H54 (cell line): ENCODE measurements at places on chromosomes 3 and 15.

- no peak for DNase-seq
Measured at GRCh38 chr15:73983211-73983727, 8.8 kb downstream of the STOML1 start.

DNA sequence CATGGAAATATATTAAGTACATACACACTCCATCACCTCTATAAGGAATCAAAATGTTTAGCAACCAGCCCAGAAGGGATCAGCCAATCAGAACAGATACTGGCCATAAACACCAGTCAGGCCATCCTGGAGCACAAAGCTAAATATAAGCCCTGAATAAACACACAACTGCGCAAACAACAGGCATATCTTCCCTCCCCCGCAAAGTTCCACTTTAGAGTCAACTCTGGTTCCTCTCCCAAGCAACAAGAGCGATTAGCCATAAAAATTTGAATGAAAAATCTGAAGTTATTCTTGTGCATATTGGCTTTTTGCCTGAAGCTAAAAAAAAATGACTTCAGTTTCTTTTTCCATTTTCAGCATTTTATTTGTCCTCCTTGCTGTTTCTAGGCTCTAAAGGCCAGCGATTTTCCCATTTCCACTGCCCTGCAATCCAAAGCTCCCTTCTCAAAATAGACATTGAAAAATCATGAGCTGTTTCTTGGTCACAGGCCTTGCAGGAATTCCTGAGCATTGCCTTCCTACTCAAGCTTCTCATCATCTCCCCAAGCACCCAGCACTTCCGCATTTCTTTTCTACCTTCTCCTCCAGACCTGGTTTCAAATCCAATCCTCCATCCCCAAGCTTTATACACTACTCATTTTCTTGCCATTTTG is 247.9 kb downstream of the ZMAT3 start:
- DNase-seq = no peak

GRCh38 chr3:16675805-16676204 is 70.6 kb upstream of the DAZL start:
- no peak for DNase-seq

DNA sequence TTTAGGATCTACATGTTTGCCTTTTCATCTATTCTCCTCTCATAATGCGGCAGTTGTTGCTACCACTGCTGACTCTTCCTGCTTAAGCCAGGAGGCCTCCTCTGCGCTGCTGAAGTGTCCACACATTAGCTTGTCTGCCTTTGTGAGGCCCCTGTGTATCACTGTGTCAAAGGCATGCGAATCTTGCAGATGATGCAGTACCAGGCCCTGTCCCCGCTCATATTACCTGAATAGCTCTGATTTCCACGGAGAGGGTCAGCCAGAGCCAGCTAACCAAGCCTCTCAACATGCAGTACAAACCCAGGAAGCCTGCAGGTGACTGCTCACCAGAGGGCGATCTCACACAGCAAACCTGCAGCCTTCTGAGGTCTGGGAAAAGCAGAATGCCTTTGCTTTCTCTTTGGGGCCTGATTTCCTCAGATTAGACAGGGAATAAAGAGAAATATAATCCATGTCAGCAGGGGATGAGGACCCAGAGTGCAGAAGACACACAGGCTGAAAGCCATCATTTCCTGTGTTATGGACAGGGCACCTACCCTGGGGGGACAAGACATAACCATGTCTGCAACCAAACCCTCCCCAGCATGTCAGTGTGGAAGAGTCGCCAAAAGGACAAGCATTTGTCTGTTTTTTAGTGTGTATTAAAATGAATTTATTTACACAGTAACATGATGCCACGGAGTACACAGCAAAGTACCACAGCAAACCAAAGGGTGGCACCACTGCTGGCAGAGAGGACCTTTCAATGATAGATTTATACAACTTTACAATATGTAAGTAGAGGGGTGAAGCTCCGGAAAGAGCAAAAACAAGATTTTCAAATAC is 36.8 kb upstream of the TSPAN3 start:
- DNase-seq = peak; percentile 13

GRCh38 chr3:71659864-71660591 is 65.2 kb downstream of the EIF4E3 start:
- no peak for DNase-seq

DNA sequence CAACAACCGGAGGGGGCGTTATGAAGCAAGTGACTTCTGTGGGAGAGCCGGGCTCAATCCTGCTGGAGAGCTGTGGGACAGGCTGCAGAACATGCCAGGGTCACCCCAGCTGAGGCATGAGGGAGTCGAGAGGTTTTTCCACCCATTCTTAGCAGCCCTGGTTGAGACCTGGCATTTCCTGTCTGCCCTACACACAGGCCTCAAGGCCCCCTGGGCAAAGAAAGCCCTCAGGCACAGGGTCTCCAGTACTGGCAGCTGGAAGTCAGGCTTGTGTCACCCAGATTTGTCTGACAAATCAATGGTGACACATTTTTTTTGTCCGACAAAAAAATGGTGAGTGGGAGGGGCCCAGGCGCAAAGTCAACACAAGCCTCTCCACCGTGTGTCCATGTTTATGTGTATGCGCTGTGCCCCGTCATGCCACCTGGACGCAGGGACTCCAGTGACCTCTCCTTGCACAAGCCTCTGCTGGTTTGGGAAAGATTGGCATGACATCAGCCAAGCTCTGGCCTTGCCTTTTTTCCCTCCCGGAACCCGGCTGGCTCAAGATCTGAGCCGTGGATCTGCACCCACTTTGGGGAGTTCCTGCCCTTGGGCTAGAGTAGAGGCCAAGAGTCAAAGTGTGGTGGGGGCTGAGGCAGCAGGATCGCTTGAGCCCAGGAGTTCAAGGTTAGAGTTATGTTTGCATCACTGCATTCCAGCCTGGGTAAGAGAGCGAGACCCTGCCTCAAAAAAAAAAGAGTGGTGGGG is 20.8 kb upstream of the ALAS1 start:
- DNase-seq = no peak
